ENCODE measurements at places on chromosomes 7 and 10. TPM values are rescaled to one million over a fixed set of nuclear protein-coding genes. Genes with fewer than 3 reads are reported as not detected.

CPVL gene
- 1.8 TPM for total RNA-seq

PLA2G12B gene
- total RNA-seq = not detected

HOXA7 gene
- total RNA-seq = not detected

GPR85 gene
- not detected for total RNA-seq

LLCFC1 gene
- total RNA-seq = not detected

PRSS37 gene
- not detected for total RNA-seq

SPDYE1 gene
- total RNA-seq = not detected

MMD2 gene
- not detected for total RNA-seq

SFRP5 gene
- not detected for total RNA-seq

COL17A1 gene
- total RNA-seq = not detected

AKR1C4 gene
- total RNA-seq = not detected

OPALIN gene
- total RNA-seq = not detected

STARD3NL gene
- 40.0 TPM for total RNA-seq

HKDC1 gene
- 2.7 TPM for total RNA-seq

SUN3 gene
- not detected for total RNA-seq

TAS2R41 gene
- total RNA-seq = not detected
